ENCODE measurements at places on chromosomes 2 and 18.

DNA sequence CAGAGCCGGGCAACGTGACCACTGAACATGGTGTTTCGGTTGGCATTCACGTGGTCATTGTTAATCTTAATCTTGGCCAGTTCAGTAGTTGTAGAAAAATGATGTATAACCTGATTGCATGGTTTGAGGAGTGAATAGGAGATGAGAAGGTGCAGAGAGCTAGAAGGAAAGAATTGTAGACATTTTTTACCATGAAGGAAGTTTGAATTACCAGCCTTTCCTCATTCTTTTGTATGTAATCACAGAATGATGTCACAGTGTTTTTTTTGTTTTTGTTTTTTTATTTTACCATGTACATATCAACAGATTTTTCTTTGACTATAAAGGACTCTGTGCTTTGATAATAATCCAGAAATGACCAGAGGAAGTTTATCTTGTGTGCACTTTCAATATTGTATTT is 126.3 kb downstream of the LTBP1 start:
- DNase-seq = no peak

DNA sequence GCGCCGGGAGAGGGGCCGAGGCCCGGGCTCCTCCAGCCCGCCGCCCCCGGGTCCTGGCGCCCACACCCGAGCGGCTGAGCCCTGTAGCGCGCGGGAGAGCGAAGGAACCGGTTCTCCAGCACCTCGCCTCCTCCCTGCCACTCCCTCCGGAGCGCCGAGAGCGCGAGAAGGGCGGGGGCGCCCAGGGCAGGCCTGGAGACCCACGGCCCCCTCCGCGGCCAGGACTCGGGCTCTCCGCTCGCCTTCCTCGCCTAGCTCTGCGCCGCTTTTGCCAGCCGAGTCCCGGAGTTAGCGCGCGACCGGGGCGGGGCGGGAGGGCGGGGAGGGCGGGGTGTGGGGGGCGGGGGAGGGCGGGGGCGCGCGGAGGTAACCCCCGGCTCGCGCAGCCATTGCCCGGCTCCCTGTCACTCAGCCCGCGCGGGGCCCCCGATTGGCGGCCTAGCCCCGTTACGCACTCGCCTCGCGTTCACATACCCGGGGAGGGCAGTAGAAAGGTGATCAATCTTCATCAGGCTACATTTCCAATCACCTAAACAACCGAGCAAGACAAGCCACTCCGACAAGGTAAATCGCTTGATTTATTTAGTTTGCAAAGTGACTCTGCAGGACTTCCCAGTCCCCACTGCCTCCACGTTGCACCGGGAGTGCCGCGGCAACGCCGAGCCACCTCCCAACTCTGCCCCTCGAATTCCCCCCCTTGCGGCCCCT is at the start of gene OTX1:
TSS of gene OTX1 (plus strand) at position 497 of the 708 bp plus-strand sequence. CDS start 2,161 bp downstream, outside the sequence.
- DNase-seq = no peak

- DNase-seq = no peak
Observed at GRCh38 chr2:147255812-147256211, 589.0 kb upstream of the ACVR2A start.

DNA sequence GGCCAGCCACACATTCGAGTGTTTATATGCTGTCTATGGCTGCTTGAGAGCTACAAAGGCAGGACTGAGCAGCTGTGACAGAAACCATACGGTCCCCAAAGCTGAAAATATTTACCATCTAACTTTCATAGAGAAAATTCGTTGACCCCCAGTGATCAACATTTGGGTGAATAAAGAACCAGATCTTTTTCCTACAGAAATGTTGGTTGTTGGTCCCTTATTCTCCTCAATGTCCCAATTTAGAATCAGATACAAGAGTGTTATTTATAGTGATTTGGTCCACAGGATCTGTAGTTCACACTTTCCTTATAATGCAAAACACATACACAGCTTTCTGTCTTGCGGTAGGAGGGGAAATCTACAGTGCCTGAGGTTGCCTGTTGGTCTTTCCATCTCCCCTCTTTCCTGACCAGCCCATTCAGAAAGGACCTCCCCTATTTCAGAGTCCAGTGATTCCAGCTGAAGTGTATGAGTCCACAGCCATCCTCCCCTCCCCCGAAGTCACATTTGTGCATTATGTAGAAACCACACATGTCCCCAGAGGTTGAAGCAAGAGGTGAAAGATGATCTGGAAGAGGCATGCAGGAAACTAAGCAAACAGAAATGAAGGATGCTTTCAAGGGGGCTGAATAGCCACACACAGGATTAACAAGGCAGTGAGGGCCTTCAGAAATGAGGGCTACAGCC is 61.9 kb downstream of the SPRED2 start:
- no peak for DNase-seq

GRCh38 chr2:143481237-143481623 is 352.0 kb downstream of the ARHGAP15 start:
- DNase-seq = no peak

- no peak for DNase-seq
Observed at GRCh38 chr2:239532859-239533258, 132.0 kb upstream of the HDAC4 start.

DNA sequence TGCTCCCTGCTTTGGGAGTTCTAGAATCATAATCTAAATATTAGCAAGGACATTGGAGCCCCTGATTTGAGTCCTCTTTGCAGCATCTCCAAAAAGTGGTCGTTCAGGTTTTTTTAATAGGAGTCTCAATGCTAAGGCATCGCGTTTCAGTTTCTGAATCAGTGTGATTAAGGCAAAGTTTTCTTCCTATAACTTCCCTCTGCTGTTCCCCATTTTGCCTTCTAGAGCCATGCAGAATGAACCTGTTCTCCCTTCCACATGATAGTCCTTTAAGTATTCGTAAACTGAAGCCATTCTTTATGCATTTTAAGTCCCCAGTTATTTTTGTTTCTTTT is 159.5 kb downstream of the PTGR3 start:
- no peak for DNase-seq

- no peak for DNase-seq
Observed at GRCh38 chr2:42102591-42103450, 55.0 kb downstream of the PKDCC start.

- DNase-seq = no peak
Observed at GRCh38 chr18:64171576-64171975, 22.7 kb upstream of the LINC00305 start.

GRCh38 chr18:36693931-36694620 is 134.7 kb downstream of the TPGS2 start:
- DNase-seq = no peak

GRCh38 chr2:12636837-12637581 is 79.7 kb upstream of the TRIB2 start:
- no peak for DNase-seq

Measured in thoracic aorta (tissue), 2 donors.